ENCODE measurements at places on chromosomes 7 and 10.

DNA sequence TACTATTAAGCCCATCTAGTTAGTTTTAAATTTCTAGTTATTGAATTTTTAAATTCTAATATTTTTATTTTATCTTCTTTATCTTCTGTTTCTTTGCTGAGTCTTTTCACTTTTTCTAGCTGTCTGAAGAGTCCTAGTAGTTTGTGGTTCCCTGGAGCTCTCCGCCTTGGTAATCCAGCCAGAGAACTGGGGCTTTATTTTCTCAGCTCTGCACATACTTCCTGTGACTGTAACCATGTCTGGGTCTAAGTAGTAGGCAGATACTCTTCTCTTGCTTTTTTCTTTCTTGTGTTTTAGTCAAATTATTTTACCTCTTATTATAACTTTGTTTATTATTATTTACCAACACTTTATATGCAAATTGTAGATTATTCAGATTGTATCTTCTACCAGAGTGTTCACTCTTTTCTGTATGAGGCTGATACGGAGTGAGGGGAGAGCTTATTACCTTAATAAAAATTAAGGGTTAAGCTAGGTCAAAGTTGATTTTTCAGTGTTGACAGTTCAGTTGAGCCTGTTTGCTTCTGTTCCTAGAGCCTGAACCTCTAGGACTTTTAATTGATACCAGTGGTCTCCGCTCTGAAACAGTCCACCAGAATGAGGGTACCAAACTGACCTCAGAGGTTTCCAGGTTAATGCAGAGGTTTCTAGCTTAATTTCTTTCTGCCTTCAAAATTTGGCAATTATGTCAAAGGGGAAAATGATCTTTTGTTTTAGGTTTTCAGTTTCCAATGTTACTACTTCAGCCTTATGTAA lies 155.4 kb downstream of the ADK start:
- no peak for DNase-seq

DNA sequence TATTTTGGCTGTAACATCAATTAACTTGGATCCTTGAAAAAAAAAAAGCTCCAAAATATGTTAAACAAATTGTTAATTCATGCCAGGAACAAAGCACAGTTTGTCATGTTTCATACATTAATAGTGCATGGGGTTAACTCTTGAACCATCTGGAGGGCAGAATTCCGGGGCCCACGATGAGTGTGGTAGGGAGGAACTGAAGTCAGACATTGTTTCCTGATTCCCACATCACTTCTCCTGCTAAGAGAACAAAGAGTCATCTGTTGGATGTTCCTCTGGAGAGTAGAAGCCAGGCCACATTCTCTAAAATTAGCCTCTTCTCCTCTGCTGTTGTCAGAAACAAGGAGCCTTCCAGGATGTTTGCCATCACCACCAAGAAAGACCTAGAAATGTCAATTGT lies 54.6 kb downstream of the TMEM178B start:
- DNase-seq: no peak

GRCh38 chr7:100598425-100598824 lies 3.7 kb upstream of the PCOLCE start:
- no peak for DNase-seq

DNA sequence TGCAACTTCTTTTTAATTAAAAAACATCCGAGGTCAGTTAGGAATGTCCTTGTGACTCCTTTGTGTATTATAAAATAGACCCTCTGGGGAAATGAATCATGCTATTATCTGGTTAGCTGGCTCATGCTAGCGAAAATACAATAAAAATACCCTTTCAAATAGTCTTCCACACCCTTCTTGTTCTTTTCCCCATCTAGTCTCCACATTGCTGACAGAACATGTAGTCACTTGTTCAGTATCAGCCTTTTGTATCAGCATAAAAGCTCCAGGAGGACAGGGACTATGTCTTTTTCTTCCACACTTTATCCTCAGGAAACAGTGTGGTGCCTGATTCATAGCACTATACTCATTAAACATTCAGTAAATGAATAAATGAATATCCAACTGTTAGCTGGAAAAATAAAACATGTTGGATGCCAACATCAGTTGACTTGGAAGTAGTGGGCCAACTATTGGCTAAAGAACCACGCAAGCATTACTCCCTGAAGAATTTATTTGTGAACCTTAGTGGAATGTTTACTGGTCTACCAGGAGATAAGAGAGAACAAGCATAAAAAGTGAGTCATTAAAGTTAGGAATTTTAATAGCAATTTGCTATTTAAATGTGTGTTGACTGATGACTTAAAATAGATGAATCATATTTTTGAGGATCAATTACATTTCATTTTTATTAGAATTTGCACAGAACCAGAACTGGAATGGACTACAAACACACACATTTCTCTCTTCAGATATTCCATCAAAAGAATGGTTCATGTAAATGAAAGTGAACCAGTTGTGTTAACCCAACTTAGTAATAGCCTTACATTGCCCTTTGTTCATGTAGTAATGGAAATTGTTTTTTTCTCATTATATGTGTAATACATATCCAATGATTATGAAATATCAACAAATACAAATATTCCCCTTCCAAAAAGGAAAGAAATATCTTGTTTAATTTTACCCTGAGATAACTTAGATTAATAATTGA lies 129.6 kb downstream of the DKK1 start:
- DNase-seq: no peak
